Osteocyte (in vitro differentiated cells): ENCODE measurements at places on chromosomes 4 and X.

GRCh38 chr4:108024878-108025165 lies 35.1 kb downstream of the HADH start:
- no peak for DNase-seq

DNA sequence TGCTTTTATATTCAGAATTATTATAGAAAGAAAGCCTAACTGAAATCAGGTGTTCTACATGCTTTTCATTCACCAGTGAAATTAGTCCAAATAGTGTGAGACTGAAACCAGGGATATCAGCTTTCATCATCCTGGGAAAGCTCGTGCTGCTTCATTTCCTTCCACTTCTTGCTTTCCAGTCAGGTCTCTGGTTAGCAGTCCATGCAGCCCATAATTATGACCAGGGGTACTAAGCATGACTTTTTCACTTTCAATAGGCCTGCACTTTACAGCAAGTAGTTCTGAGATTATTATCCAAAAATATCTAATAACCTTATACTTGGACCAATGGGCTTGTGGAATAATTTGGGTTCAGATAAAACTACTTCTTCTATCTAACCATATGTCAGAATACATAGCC lies 673.2 kb upstream of the MAGEB2 start:
- DNase-seq: no peak

GRCh38 chr4:162700815-162701361 lies 465.8 kb downstream of the NAF1 start:
- DNase-seq: no peak

DNA sequence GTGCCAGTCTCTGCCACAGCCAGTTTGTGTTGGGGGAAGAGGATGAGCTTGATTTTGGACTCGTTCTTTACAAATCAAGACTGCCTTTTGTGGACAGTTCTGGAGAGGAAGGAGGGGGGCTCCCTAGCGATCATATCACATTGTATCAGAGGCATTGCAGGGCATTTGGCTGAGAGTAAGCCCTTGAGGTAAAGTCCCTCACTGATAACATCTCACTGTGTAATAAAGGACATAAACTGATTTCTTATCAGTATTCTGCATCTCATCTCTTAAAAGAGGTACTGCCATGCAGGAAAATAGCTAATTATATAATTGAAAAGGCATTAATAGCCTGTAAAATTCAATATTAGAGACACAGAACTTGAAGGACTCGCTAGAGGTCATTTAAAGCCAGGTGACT lies 6.1 kb upstream of the IGFBP7 start:
- no peak for DNase-seq

DNA sequence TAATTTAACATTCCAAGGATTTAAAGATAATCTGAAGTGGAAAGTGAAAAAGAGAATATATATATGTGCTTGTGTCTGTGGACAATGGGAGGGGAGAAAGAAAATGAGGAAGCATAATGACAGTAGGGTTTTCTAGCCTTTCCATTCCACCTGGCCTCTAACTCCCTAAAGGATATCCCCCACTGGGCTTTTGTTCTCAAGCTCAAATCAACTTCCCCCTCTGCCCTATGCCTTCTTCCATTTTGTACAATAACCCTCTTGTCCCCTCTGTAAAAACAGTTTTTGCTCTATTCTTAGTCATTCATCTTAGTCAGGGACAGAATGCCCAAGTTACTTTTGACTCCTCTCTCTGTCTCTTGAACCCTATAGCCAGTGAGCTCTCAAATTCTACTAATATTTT lies 23.6 kb downstream of the ANTXR2 start:
- no peak for DNase-seq
